ENCODE measurements at places on chromosomes 7 and 10.
A peak's percentile ranks its signal among the peaks of the same experiment; 100 is the strongest.

- no peak for DNase-seq
Observed at GRCh38 chr10:13922586-13922985, 335.8 kb downstream of the PRPF18 start.

GRCh38 chr10:22436893-22437619 is 91.8 kb downstream of the SPAG6 start:
- DNase-seq: peak; percentile 37

DNA sequence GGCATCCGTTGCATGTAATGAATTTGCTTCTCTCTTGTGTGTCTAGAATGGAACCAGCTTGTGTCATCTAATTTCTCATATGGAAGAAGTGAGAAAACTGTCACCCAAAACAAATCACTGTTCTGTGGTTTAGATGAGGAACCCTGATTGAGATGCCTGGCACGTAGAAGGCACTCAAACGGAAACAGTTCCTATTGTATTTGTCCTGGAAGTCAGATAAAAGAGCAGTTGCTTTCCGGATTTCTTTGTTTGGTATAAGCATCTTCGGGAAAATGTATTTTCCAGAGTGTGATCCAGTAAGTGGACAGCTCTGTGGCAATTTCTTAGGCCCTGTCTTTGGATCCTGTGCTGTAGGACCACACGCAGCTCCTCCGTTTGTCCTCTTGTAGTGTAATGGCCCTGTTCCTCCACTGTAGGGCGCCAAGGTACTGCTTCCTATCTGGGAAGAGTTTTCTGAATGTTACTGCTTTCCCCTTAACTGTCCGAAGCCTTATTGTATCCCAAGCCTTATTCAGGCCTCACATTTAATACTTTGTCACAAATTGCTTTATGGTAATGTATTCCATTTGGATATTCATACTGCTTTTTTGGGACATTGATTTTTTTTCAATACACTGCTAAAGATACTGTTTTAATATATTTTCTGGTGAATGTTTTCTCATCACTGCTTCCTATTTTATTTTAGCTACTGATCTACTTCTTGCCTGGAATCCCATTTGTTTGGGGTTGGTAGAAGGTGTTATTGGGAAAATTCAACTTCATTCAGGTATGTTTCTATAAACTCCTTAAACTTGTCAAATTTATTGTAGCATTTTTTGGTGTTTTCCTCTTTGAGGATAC is 24.8 kb downstream of the INPP5F start:
- no peak for DNase-seq

DNA sequence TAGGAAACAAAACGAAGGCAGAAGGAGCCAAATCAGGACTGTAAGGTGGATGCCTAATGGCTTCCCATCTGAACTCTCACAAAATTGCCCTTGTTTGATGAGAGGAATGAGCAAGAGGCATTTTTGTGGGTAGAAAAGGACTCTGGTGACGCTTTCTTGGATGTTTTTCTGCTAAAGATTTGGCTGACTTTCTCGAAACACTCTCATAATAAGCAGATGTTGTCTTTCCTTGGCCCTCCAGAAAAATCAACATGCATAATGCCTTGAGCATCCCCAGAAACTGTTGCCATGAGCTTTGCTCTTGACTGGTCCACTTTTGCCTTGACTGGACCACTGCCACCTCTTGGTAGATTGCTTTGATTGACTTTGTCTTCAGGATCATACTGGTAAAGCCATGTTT is 13.5 kb downstream of the PTPN12 start:
- no peak for DNase-seq

DNA sequence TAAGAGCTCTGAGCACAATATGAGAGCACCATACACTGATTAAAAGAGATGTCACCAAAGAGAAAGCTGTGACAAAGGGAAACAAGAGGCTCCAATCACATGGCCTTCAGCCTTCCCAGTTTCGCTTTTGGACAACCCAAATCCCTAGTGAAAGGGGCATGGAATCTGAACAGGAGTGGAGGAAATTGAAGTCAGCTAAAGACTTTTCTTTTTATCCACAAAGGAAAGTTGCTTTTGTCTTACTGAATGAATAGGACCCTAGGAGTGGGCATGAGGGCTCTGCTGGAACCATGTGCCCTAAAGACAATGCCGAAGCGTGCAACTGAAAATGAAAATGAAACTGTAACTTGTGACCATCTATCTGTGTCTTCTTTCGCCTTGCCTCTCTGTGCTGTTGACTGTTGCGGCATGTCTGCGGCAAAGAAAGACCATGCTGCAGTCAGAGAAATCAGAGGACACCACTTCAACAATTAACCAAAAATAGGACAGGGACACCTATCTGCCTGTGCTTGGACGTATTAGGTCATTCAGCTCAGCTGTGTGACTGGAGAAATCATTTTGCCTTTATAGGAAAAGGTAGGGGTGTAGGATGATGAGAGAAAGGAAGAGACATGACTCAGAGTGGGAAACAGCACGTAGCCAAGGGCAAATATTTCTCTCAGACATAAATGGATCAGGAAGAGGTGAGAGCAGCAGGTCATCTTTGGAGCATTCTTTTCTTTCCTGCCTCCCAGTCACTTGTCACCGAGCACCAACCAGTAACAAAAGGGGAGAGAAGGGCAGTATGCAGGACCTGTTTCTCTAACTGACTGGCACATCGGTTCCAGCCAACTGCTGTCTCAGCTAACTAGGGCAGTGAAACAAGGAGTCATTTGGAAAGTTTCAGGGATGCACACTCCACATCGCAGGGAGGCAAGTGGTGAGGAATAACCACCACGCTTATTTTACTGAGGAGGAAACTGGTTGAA is 12.3 kb downstream of the CAV2 start:
- DNase-seq: no peak

DNA sequence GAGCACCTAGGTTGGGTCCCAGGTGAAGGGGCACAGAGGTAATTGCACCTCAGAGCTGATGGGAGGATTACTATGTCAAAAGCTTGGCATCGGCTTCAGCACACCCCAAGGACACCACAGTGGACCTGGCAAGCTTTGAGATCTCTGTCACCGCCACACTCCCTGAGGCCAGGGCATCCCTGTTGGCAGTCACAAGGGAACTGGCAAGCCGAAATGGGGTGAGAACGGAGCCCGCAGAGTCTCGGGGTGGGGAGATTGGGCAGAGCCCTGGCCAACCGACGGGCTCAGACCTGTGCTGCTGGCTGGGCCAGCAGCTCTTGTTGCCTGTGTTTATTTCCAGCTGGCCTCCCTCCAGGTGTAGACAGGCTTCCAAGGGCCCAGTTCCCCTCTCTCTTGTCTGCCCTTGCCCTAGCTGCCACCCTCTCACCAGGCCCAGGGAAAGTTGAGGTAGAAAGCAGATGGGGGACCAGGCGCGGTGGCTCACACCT is 2.5 kb downstream of the HSPB1 start:
- DNase-seq: no peak

- DNase-seq: no peak
Observed at GRCh38 chr10:85863301-85864172, 503.1 kb downstream of the GRID1 start.

DNA sequence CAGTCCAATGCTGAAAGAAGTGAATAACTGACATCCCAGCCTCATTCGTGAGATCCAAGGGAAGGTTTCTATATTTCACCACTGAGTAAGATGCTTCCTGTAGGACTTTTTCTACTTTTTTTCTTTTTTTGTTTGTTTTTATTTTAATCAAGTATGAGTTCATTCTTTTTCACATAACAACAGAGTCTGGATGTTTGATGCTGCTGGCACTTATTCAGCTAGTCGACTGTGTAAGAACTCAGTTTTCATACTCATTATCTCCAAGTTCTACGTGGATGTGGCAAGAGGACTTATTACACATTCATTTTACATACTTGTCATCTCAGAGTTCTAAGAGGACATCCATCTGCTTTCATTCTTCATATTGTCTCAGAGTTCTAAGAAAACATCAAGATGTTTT is 86.9 kb downstream of the CPXM2 start:
- DNase-seq: no peak

GRCh38 chr7:133674079-133674763 is 421.3 kb downstream of the EXOC4 start:
- DNase-seq: no peak

DNA sequence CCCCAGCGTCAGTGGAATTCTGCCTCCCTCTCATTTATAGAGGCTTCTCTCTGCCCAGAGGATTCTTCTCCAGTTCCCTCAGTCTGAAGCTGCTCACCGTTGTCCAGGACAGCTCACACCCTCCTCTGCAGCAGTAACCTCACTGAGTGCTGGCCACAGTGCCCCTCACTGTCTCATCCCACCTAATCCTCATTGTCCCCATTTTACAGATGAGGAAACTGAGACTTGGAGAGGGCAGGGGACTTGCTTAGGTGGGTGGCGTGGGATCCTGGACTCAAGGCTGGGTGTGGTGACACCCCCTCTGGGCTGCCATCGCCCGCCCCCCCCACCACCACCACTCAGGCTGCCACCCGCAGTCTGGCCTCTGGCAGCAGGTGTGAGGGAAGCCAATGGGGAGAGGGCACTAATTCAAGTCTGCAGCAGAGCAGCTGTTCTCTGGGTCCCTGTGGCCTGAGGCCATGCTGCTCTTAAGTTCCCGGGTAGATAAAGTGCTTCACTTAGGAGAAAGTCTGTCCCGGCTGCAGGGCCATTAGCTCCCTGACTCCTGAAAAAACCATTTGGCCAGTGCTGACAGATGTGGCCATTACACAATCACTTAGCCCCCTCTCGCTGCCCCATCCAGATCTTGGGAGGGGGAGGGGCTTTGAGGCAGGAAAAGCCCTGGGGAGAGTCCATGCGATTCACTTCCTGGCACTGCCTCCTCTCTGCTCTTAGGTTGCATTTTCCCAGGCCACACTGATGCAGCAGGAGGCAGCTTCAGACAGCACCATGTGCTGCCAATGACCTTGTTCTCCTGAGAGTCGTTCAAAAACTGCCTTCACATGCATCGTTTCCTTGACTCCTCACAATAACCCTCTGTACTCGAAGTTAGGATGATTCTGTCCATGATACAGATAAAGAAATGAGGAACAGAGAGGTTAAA is 36.3 kb downstream of the DRGX start:
- DNase-seq: no peak

- no peak for DNase-seq
Observed at GRCh38 chr10:386771-387592, 251.7 kb downstream of the ZMYND11 start.

Measured in D721Med (cell line).